ENCODE measurements at places on chromosomes 1 and 21.

DNA sequence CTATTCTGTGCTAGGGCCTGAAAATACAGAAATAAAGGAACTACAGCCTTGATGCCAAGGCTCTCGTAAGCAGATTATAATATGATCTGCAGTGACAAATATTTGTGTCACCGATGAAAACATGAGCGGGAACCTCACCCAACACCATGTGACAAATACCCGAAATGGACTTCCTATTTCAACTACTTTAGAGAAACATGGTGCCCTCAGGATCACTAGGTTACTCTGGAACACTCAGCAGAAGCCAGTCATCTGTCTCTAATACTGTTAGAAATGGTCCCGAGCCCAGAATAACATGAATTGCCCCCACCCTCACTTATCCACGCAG, 463 bp upstream of the VAMP3 start:
- no peak for DNase-seq

GRCh38 chr1:6860401-6860800, 75.1 kb downstream of the CAMTA1 start:
- DNase-seq: no peak

GRCh38 chr1:20262810-20263534, 27.7 kb upstream of the VWA5B1 start:
- DNase-seq: no peak

DNA sequence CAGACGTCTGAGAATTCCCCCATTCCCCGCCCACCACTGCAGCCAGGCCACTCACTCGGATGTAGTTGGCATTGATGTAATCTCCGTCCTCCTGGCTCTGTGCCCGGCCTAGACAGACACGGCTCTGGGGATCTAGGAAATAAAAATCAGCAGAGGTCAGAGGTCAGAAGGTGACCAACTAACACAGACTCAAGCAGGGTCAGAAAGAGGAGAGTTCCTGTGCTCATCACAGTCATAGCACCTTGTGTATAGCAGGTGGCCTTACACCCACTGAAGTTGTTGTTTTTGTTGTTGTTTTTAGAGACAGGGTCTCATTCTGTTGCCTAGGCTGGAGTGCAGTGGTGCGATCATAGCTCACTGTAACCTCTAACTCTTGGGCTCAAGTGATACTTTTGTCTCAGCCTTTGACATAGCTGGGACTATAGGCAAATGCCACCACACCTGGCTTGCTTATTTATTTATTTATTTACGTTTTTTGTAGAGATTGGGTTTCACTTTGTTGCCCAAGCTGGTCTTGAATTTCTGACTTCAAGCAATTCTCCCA, 4.9 kb downstream of the PTPN7 start:
- DNase-seq: peak; percentile 36

GRCh38 chr1:52602856-52603600, 857 bp downstream of the GPX7 start:
- peak; percentile 74 for DNase-seq

DNA sequence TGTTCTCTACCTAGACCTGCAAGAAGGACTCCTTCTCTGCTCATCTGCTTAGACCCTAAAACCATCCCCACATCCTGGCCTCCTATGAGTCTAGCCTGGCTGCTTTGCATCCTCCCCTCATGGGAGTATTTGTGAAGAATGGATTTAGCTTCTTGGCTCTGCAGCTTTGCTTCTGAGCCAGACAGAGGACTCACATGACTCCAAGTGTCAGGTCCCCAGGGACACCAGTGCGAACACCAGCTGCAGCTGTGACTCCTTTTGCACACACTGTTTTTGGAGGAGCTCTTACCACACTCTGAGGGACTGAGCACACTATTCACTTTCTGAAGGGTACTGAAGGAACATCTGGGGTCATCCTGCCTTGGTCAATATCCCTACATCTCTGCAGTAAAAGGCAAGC, 131.8 kb upstream of the SGIP1 start:
- peak; percentile 52 for DNase-seq

- no peak for DNase-seq
Measured at GRCh38 chr1:17857996-17858395, 102.9 kb downstream of the ACTL8 start.

DNA sequence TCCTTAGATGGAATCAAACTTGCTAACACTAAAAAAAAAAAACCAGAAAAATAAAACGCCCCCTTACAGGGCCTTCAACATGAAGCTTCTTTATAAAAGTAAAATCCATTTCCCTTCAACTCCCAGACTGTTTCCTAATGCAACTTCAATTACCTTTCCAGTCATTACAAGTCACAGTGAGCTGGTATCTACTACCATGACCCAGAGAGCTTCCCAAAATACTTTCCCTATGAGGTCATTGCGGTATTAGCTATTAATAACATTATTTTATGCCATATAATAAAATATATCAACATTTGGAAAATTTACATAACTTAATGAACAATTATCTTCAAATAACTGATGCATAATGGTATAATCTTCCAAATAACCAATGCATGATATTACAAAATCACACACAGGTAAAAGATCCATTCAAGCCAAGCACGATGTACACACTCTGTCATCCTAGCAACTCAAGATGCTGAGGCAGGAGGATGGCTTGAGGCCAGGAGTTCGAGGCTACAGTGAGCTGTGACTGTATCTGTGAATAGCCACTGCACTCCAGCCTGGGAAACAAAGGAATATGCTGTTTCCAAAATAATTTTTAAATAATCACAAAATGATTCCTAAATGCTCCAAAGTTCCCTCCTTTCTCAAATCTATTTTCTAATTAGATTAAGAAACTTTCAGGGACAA, 24.1 kb downstream of the EIF4G3 start:
- peak; percentile 54 for DNase-seq

- no peak for DNase-seq
Measured at GRCh38 chr21:35045542-35046262, 3.4 kb downstream of the RUNX1 start.

GRCh38 chr1:67713057-67713846, 28.3 kb downstream of the GADD45A start:
- DNase-seq: no peak

DNA sequence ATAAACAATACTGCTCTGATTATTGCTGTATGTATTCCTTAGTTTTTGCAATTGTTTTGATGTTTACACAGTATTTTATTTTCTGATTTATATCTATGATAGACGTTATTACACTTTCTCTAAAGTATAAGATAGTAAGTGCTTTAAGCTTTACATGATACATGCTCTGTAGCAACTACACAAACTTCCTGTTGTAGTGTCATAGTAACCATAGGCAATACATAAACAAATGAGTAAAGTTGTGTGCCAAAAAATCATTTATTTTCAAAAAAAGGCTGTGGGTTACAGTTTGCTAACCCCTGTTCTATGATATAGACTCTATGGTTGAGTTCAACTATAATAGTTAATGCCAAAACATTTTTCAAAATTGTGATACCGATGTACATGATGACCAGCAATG, 1156.4 kb downstream of the AMY1C start:
- DNase-seq: no peak

DNA sequence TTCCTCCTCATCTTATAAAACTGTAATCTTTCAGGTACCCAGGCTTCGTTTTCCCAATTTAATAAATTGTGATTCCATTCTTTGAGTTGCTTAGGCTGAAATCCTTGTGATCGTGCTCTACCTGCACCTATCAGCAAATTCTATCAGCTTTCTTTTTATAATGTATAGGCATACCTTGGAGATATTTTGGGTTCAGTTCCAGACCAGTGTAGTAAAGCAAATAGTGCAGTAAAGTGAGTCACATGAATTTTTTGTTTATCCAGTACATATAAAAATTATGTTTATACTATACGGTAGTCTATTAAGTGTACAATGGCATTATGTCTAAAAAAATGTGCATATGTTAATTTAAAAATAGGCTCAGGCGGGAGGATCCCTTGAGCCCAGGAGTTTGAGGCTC, 5.5 kb downstream of the SWT1 start:
- DNase-seq: no peak

DNA sequence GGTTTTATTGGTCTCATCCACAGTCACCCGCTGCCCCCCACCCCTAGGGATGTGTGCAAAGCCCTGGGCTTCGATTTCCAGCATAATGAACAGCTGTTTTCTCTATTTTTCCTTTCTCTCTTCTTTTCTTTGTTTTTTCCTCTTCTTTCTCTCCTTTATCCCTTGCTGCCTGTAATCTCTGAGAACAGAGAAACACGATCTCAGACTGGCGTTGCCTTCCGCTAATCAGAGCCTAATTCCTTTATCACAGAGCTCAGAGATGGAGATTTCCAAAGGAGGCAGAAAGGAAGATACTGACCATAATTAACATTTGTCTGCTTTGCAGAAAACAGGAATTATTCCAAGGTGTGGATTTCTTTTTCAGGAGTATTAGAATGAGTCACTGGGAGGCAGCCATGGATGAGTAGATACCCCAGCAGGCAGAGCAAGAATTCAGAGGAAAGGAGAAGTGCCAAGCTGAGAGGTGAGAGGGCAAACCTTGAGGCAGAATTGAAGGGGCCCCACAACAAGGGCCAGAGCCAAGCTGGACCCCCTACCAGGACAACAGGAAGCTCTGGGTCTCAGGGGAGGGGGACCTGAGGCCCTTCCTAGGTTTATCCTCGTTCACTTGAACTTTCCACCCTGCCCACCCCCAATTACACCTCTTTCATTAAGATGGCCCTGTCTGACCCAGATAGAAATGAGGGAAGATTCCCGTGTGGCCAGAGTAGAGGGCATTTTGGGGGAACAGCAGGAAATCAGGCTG, 33.3 kb downstream of the MATN1 start:
- peak; percentile 27 for DNase-seq

DNA sequence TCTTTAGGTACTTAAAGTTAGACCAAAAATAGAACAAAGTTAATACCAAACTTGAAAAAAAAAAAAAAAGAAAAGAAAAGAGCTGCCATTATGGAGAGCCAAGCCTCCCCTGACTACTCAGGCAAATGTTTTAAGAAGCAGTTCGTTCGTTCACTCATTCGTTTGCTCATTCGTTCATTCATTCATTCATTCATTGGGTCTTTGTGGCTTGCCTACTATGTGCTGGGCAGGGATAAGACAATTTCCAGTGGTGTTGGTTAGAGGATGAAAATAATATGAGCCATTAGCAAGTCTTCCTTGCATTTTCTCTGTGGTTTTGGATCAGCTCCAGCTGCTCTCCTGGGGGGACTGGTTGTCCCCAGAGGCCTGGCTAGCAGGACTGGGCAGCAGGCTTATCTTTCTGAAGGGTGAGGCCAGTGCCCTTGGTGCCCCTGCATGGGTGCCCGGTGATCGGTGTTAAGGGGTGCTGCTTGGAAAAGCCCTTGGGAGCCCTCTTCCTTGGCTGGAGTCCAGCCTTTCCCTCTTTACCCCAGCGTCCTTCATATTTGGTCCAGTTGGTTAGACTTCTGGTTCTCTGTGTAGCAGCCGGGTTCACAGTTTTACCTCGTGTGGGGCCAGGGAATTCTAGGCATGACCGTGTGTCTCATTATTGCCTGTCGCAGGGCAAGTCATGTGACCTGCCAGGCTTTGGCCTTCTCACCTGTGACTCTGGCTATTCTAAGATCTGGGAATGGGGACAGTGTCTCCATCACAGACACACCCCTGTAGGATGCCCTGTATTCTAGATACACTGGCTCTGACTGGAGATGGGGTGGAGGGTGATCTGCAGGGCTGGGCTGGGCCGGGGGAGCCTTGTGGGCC, 32.8 kb downstream of the LHX4 start:
- DNase-seq: peak; percentile 11

DNA sequence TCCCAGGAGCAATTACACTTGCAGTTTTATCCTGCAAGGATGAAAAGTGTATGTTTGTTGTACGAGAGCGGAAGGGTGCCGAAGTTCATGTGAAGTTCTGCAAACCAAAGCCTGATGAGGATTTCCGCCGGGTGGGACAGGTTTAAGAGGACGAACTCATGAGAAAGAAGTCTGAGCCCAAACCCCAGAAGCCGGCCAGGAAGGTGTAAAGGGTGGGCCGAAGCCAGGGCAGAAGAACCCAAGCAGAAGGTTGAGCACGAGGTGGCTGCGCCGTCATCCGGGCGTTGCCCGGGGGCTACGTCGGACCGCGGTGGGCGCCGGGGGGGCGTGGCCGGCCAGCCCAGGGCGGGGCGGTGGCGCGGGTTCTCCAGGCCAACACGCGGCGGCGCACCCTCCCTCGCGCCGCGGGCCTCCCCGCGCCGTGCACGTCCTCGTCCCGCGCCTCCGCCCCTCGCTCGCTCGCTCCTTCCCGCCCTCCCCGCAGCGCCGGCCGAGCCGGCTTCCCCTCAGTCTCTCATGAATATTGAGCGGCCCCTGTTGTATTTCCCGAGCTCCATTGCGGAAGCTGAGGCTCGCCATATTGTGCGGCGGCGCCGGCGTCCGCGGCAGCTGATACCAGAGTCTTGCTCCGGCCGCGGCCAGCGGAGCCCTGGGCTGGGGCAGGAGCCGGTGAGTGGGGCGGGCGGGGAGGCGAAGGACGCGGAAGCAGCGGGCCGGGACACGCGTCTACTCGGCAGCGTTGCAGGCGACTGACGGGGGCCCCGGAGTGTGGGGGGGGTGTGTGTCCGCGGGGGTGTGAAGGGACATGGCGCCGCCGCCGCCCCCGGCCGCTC, at the start of gene RNF2:
TSS of gene RNF2 (plus strand) at position 578 of the 833 bp plus-strand sequence. CDS start 41,996 bp downstream, outside the sequence.
- DNase-seq: peak; percentile 92

DNA sequence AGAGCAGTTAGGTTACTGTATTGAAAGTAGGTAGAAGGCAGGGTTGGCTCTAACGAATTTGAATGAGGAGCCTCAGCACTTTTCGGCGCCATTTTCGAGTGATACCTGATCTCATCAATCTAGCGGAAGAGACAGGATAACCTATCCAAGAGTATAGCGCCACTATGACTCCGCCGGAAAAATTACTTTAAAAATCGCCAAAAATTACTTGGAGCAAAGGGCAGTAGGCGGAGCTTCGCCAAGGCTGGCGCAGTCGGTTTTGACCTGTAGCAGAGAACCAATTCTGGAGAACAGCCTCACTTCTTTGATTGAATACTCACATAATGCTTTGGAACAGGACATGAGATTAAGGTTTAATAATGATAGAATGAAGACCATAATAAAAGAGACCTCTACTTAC, 25.6 kb downstream of the EFCAB7 start:
- no peak for DNase-seq

- peak; percentile 78 for DNase-seq
Measured at GRCh38 chr1:209692745-209693504, 11.7 kb upstream of the HSD11B1 start.

DNA sequence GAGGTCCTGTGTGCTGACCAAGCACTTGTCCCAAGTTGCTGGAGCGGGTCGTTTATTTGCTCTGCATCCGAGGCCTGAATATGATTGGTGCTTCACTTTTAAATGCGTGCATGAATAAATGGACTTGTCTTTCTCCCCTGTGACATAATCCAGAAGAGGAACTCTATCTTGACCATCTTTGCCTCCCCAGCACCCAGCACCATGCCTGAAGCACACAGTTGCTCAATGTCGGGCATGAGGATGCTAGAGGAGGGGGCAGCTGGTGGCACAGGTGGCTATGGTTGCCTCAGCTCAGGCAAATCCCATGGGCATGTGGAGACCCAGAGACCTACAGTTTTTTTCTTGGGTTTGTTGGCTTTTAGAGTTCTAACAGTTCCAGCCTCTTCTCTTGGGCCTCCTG, 142.6 kb downstream of the KAZN start:
- no peak for DNase-seq

- no peak for DNase-seq
Measured at GRCh38 chr1:189669846-189670245, 807.8 kb downstream of the BRINP3 start.

Data from right forelimb (tissue), 1 donor.